ENCODE measurements at places on chromosomes 7 and 10. TPM values are rescaled to one million over a fixed set of nuclear protein-coding genes. Genes with fewer than 3 reads are reported as not detected.

TFR2 gene
- 11.7 TPM for total RNA-seq

TLX1 gene
- not detected for total RNA-seq

PTPRZ1 gene
- not detected for total RNA-seq

HYAL4 gene
- total RNA-seq: not detected

GNAI1 gene
- total RNA-seq: 0.66 TPM
